ENCODE measurements at places on chromosomes 16 and 17.

- no peak for DNase-seq
Measured at GRCh38 chr17:31597646-31598398, 206.3 kb downstream of the RAB11FIP4 start.

- DNase-seq = no peak
Measured at GRCh38 chr16:88727871-88728270, 21.6 kb downstream of the CTU2 start.

GRCh38 chr17:73302189-73302588, 9.6 kb downstream of the CDC42EP4 start:
- DNase-seq = no peak

DNA sequence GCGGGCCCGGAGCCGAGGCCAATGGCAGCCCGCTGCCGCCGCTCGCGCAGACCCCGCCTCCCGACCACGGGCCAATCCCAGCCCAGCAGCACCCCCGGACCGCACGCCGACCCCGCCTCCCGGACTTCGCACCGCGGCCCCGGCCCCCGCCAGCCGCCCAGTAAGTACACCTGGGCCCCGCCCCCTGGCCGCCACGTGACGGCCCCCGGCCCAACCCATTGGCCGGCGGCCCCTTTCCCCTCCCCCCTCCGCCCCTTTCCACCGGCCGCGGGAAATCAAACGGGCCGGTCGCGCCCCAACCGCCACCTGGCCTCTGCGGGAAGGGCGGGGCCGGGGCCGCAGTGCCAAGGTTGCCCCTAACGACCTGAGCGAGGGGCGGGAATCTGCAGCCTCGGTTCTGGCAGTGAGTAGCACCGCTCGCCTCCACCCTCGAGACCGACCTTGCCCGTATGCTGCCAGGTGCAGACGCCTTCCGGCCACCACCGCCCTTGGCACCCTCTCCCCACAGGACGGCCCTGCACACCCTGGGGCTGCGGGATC, at the start of gene YBX2:
YBX2 (minus strand) TSS at position 26 of the 540 bp plus-strand sequence. CDS start 139 bp downstream, outside the sequence.
- DNase-seq = peak; percentile 7

DNA sequence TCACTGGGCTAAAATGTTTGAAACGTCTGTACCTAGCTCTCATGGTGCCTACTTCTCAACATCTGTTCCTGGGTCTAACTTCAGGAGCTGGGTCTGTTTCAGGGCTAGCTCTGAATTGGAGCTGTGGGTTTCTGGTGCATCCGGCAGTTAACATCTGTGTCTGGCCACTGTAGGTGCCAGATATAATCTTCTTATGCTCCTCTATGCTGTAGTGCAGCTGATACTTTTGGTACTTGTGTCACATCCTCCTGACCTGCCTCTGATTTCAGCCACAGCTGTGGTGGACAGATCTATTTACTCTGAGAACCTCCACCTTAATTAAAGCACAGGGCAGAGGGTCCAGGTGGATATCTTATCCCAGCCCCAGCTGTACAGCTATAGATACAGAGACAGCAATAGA, 496.5 kb upstream of the CDH11 start:
- no peak for DNase-seq

DNA sequence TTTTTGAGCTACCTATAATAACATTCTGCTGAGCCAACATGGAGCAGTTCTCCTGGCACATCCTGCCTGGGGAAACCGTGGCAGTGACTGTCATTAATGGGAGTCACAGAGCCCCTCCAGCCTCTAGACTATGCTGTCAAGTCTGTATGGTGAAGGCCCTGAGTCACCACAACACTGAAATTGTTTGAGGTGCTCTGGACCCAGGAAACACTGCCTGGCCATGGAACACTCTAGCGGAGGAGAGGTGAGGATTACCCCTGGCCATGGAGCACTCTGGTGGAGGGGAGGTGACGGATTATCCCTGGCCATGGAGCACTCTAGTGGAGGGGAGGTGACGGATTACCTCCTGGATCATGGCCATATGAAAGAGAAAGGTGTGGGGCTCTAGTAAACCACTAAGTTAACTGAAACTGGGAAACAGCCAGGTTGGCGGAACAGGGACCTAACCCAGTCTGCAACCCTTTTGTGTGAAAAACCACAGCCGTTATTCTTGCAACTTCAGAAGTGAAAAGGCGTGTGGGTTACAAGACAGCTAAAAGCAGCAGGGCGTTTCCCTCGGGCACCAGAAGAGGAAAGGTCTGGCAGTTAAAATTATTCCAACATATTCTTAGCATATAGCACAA, 156.7 kb downstream of the KCNJ12 start:
- DNase-seq = no peak

DNA sequence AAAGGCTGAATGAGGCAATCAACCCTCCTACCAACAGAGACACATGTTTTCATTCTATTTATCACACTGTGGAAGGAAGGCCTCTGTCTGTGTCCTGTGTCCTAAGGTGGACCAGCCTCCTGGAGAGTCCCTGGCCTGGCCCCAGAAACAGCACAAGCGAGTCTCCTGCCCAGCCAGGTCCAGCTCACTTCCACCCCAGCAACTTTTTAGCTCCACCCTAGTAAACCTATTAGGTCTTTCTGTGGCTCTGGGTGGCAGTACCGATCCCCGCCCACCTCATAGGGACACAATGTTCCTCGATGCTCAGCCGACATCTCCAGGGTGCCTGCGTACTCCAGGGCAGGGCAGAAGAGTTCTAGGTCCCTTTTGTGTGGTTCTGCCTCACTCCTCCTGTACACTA, 10.7 kb downstream of the DRC3 start:
- DNase-seq = no peak

DNA sequence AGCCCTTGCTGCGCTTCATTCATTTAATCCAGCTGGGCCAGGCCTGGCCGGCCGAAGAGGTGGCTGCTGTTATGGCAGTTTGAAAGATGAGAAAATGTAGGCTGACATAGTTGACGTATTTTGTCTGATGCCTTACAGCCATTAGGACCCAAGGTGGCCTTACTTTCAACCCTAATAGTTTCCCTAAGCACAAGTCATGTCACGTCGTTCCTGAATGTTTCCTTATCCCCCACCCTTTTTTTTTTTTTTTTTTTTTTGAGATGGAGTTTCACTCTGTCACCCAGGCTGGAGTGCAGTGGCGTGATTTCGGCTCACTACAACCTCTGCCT, 307 bp upstream of the GOT2 start:
- DNase-seq = no peak

DNA sequence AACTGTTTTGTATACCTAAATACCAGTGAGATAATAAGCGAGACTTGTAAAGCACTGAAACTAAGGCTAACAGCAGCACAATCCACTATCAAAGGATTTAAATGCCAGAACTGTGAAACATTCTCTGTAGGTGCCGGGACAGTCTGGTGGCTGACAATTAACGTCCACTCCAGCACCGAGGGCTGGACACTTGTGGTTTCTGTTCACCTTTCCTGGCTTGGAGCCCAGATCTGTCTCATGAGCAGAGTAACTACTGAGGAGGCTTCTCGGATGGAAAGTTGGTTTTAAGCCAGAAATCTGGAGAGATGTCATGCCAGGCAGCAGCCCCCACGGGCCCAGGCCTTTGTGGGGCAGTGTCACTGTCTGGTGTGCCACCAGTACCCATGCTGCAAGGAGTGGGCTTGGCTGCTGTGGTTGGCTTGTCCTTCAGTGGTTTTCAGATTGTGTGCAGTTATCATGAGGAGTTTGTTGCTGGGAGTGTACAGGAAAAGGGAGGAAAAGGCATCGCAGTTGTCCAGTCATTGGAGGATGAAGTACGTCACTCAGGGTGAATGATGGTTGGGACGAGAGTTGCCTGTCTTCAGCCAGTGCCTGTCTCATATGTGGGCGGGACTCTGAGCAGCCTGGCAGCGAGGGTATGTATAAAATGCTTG, 35.5 kb downstream of the UBN1 start:
- peak; percentile 80 for DNase-seq

DNA sequence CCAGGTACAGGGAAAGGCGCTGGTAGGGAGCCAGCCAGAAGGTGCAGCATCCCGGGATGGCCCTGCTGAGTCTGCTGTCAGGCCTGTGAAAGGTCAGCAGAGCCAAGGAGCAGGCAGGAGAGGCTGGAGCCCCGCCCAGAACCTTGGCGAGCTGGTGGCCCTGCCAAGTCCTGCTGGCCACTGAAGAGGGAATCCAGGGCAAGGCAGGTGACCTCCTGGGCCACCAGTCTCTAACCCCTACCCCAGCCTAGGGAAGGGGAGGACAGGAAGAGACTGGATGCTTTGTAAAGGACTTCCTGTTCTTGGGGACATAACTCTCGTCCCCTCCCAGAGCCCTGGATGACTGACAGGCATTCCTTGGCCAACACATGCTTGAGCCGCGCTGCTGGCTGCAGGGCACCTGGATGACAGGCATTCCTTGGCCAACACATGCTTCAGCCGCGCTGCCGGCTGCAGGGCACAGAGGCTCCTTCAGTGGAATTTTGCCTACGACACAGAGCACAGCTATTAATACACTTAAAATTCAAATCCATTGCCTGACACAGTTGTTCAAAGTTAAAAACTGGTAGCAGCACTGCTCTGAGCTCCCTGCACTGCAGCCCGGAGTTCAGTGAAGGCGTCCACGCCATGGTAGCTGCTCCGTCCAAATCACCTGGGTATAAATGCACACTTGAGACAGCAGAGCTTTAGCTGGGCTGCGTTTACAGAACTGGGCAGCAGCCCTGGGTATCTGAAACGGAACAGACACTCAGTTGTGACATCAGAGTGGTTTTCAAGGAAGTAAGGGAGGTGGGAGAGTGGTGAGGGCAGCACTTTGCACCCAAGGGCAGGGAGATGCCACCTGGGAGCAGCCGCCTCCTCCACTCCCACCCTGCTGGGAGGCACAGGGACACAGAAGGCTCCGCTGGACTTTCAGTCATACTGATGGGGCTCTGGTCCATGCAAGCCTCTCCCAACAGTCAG, 2.0 kb upstream of the BRICD5 start:
- no peak for DNase-seq

- DNase-seq = no peak
Measured at GRCh38 chr17:49976163-49976827, 7.3 kb downstream of the DLX4 start.

DNA sequence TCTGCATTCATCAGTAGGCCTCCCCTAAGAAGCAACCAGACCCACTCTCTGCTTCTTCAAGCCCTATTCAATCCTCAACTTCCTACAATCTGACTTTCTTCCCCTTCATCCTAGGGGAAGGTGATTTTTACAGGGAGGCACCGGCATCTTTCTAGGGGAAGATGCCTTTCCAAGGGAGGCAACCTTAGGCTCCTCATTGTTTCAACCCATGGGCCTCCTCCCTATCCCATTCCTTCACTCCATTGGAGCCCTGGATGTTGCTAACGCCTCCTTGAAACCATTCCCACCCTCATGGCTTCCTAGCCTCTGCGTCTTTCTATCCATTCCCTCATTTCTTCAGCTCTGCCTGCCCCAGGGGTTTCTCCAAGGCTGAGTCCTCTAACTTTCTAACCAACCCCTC, 2.7 kb upstream of the CUEDC1 start:
- no peak for DNase-seq

DNA sequence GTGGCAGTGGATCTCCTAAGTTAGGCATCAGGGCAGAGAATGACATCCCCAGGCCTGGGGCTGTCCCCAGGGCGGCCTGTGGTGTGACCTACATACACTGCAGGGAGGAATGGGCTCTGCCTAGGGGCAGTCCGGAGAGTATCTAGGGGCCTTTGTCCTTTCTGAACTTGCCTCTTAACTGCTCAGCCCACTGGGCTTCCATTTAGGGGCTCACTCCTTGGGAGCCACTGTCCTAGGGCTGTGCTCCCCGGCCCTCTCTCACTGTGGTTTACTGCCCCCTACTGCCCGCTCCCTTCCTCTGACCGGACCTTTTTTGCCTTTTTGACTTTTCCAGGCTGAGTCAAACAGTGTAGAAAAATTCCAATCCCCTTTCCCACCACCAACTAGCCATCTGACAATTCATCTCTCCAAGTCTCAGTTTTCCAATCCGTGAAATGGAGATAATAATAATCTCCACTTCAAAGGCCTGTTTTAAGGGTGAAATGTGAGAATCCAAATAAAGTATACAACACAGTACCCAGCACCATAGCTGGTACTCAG, 66.8 kb downstream of the DNAH3 start:
- peak; percentile 54 for DNase-seq

GRCh38 chr16:29765167-29766032, 12.7 kb upstream of the ZG16 start:
- no peak for DNase-seq

- DNase-seq = no peak
Measured at GRCh38 chr16:1159973-1160772, 7.3 kb downstream of the CACNA1H start.

DNA sequence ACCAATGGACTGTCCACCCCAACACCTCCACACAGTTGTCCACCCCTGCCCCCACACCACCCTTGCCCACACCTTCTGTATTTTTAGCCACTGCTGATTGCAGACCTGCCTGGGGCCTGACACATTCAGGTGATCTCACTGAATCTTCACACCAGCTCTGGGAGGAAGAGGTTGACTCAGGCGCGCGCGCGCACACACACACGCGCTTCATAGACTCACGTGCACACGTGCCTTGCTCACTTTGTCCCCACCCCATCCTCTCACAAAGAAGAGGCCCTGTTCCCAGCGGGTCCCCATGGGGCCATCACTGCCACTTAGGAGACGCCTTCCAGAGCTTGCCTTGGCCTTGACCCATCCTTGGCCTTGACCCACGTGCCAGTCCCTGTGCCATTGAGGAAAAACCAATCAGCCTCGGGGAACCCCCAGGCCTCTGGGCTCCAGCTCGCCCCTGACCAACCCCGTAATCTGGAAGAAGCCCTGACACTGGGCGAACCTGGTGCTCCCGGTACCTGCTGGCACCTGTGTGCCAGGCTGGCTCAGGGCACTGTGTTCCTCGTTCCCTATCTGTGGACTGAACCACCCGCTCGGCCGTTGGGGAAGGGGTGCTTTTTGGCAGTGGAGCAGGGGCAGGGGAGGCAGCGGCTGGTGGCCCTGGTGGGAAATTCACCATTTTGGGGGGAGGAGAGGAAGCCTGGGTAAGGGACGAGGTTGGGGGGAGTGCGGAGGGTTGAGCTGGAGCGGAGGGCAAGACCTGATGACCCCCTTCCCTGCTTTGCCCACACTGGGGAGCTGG, 3.2 kb downstream of the NLGN2 start:
- no peak for DNase-seq

- DNase-seq = no peak
Measured at GRCh38 chr17:61276806-61277205, 122.8 kb upstream of the TBX2 start.

GRCh38 chr16:1810106-1810505, 16.5 kb downstream of the HAGH start:
- no peak for DNase-seq

DNA sequence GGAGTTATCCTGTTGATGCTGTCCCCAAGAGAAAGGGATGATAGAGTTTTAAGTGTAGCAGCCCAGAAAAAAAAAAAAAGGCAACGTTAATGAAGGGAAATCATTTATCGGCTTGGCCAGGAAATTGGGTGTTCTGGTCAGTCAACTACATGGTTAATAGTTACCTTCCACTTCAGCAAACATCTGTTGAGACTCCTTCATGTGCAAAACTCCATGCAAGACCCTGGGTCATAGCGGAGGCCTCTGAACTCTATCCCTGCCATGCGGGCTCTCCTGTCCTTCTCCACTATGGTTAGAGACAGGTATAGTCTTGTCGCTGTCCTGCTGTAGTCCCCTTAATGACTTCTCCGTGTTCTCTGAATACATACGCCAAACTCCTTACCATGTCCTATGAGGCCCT, 3.5 kb upstream of the LYRM9 start:
- no peak for DNase-seq

GRCh38 chr16:85983606-85984230, 84.8 kb downstream of the IRF8 start:
- DNase-seq = no peak

Data from IMR-90 (cell line).